Type B pancreatic cell (in vitro differentiated cells): ENCODE measurements at places on chromosomes 16 and 17. TPM values are rescaled to one million over a fixed set of nuclear protein-coding genes. Genes with fewer than 3 reads are reported as not detected.

DNA sequence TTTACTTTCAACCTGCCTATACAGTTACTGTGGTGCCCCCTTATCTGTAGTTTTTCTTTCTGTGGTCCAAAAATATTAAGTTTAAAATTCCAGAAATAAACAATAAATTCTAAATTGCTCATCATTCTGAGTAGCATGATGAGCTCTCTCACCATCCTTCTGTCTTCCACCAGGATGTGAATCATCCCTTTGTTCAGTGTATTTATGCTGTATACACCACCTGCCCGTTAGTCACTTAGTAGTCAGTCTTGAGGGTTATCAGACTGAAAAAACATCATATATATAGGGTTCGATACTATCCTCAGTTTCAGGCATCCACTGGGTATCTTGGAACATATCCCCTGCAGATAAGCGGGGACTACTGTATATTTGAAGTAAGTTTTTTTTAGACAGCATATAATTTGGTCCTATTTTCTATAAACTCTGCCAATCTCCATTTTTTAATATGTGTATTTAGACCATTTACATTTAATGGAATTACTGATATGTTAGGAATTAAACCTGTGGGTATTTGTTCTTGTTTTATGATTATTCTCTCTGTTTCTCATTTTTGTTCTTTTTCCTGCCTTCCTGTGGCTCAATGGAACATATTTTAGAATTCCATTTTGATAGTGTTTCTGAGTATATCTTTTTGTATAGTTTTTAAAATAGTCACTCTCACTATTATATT, 31.0 kb downstream of the TBX21 start:
- no peaks in the 10 kb centered on the region for H3K4me1 ChIP-seq
- peaks cover 51% of the 10 kb centered on the region for H3K27me3 ChIP-seq
- H3K27ac ChIP-seq: no peak overlapping the region

DNA sequence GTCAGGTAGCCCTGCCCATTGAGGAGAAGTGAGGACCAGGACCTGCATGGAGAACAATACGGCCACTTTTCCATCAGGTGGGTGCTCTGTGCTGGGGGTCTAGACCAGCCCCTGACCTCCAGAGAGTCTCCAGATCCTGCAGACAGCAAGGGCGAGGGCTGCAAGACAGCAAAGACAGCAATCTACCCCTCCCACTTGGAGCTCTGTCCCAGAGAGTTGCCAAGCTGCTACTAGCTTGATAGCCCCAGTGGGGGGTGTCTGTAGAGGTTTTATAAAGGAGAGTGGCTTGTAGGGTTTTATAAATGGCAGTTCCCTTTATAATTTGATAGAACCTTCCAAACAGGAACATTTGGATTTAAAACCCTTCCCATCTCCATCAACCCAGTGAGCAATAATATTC, 16.7 kb upstream of the SLFN11 start:
- no peak for DNase-seq
- H3K27me3 ChIP-seq: peaks cover 30% of the 10 kb centered on the region
- no peaks in the 10 kb centered on the region for H3K4me1 ChIP-seq
- no peak overlapping the region for H3K27ac ChIP-seq
- H3K36me3 ChIP-seq: no peaks in the 10 kb centered on the region

DNA sequence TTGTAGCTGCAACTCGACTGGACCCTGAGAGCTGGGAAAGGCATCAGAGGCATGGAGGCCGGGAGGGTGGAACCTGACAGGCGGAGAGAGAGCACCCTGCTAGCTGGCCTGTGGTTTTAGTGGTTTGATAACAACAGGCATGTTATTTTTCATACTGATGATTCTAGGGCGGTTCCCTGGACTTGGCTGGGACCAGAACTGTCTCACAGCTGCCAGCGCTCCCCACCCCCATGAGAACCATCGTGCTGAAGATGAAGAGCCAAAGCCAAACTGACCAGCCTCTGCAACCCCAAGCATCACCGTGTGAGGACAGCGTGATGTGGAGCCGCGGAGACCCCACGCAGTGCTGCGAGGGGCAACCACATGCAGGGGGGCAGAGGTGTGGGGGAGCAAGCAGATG, 28.5 kb downstream of the MXRA7 start:
- H3K4me1 ChIP-seq: peaks cover 28% of the 10 kb centered on the region
- H3K27ac ChIP-seq: no peak overlapping the region
- H3K27me3 ChIP-seq: no peaks in the 10 kb centered on the region

TBC1D24 gene
- 15.6 and 22.1 TPM in 2 replicates for total RNA-seq

GPRC5C gene
- total RNA-seq: 52.0 and 64.3 TPM in 2 replicates
